CD8-positive, alpha-beta memory T cell (primary cell): ENCODE measurements at places on chromosomes 4 and X. TPM values are rescaled to one million over a fixed set of nuclear protein-coding genes. Genes with fewer than 3 reads are reported as not detected.

NUP54 gene
- 41.8 TPM for polyA plus RNA-seq

DNA sequence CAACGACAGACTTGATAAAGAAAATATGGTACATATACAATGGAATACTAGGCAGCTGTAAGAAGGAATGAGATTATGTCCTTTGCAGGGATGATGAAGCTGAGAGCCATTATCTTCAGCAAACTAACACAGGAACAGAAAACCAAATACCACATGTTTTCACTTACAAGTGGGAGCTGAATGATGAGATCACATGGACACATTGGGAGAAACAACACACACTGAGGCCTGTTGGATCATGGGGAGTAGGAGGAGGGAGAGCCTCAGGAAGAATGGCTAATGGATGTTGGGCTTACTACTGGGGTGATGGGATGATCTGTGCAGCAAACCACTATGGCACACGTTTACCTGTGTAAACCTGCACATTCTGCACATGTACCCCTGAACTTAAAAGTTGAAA lies 209.7 kb downstream of the SPRY1 start:
- no peaks in the 10 kb centered on the region for H3K4me1 ChIP-seq
- no peaks in the 10 kb centered on the region for H3K27me3 ChIP-seq
- no peak for DNase-seq
- no peak overlapping the region for H3K27ac ChIP-seq
- no peaks in the 10 kb centered on the region for H3K36me3 ChIP-seq

- no peak for DNase-seq
- peak overlapping the region; percentile 54 for H3K27ac ChIP-seq
- H3K36me3 ChIP-seq = no peaks in the 10 kb centered on the region
Observed at GRCh38 chrX:45766981-45767501, 566.4 kb upstream of the DIPK2B start.

DNA sequence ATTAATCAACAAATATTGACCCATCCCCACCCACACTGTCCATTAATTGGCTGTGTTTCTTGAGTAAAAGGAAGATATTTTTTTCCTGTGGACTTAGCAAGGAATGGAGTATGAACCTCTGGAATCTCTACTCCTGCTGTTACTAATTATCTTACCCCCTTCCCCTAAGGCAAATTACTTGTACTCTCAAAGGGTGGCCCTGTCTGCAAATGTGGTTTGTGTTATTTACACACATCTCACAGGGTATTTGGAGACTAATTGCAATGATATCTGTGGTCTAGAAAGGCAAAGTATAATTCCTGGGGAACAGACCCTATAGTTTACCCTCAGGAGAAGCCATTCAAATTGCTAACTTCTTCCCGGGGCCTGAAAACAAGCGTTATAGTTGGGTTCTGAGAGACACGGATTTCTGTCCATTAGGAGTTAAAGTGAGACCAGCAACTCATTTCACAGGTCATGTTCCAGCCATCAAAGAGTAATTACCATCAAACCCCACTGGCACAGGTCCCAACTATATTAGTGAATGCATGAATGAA lies 133.0 kb upstream of the RASGEF1B start:
- H3K4me1 ChIP-seq = no peaks in the 10 kb centered on the region
- DNase-seq = no peak
- H3K27ac ChIP-seq = no peak overlapping the region
- no peaks in the 10 kb centered on the region for H3K27me3 ChIP-seq
- no peaks in the 10 kb centered on the region for H3K36me3 ChIP-seq

- peaks cover 10% of the 10 kb centered on the region for H3K4me1 ChIP-seq
- no peaks in the 10 kb centered on the region for H3K36me3 ChIP-seq
- no peak overlapping the region for H3K27ac ChIP-seq
- no peak for DNase-seq
- no peaks in the 10 kb centered on the region for H3K27me3 ChIP-seq
Observed at GRCh38 chrX:54961750-54962149, 32.2 kb downstream of the PFKFB1 start.

- H3K36me3 ChIP-seq = no peaks in the 10 kb centered on the region
- H3K4me3 ChIP-seq = no peak overlapping the region
- H3K27me3 ChIP-seq = no peaks in the 10 kb centered on the region
- no peak for DNase-seq
- H3K4me1 ChIP-seq = no peaks in the 10 kb centered on the region
Observed at GRCh38 chr4:186021461-186022167, 47.3 kb upstream of the TLR3 start.

NDP gene
- polyA plus RNA-seq = not detected

CSAG2 gene
- not detected for polyA plus RNA-seq

ENPP6 gene
- not detected for polyA plus RNA-seq

DNA sequence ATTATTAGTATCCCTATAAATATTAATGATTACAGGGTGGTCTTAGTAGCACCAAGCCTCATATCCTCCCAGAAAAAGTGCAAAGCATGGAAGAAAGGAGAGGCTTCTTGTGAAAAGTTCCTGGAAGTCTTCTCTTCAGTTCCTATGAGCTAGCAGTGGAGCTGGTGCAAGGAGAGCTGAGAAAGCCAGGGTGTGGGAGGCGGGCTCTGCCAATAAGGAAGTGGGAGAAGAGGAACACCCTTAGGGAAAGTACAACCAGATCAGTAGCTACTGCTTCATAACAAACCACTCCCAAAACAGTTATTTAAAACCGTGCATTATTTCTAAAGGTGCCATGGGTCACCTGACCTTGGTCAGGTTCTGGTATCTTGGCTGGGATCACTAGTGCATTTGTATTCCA lies 72.4 kb downstream of the MAP9 start:
- no peaks in the 10 kb centered on the region for H3K36me3 ChIP-seq
- H3K27me3 ChIP-seq = no peaks in the 10 kb centered on the region
- H3K4me1 ChIP-seq = no peaks in the 10 kb centered on the region
- H3K27ac ChIP-seq = no peak overlapping the region

- H3K27ac ChIP-seq = no peak overlapping the region
- no peaks in the 10 kb centered on the region for H3K36me3 ChIP-seq
- DNase-seq = no peak
- H3K4me1 ChIP-seq = no peaks in the 10 kb centered on the region
Observed at GRCh38 chrX:101071582-101071981, 7.1 kb upstream of the TMEM35A start.

MND1 gene
- polyA plus RNA-seq = 0.31 TPM

DNA sequence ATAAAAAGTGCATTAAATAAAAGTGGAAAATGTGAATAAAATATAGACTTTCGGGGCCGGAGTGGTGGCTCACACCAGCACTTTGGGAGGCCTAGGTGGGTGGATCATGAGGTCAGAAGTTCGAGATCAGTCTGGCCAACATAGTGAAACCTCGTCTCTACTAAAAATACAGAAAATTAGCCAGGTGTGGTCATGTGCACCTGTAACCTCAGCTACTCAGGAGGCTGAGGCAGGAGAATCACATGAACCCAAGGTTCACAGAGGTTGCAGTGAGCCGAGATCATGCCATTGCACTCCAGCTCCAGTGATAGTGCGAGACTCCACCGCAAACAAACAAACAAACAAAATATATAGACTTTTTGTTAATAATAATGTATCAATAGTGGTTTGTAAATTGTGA lies 293.6 kb upstream of the TRAM1L1 start:
- H3K4me3 ChIP-seq = no peak overlapping the region
- no peaks in the 10 kb centered on the region for H3K36me3 ChIP-seq
- DNase-seq = no peak
- no peaks in the 10 kb centered on the region for H3K4me1 ChIP-seq

- no peaks in the 10 kb centered on the region for H3K27me3 ChIP-seq
- no peaks in the 10 kb centered on the region for H3K4me1 ChIP-seq
- no peak overlapping the region for H3K27ac ChIP-seq
- DNase-seq = no peak
Observed at GRCh38 chr4:148893095-148893494, 450.9 kb upstream of the NR3C2 start.

DNA sequence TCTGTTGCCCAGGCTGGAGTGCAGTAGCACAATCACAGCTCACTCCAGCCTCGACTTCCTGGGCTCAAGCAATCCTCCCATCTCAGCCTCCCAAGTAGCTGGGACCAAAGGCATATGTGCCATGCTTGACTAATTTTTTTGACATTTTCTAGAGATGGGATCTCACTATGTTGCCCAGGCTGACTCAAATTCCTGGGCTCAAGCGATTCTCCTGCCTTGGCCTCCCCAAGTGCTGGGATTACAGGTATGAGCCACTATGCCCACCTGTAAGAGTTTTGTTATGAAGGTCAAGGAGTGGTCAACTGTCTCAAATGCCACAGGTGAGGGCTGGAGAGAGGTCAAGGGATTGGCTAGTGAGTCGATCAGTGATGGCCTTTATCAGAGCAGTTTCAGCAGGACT lies 32.5 kb downstream of the TMEM150C start:
- no peaks in the 10 kb centered on the region for H3K36me3 ChIP-seq
- no peaks in the 10 kb centered on the region for H3K27me3 ChIP-seq
- H3K27ac ChIP-seq = no peak overlapping the region

DNA sequence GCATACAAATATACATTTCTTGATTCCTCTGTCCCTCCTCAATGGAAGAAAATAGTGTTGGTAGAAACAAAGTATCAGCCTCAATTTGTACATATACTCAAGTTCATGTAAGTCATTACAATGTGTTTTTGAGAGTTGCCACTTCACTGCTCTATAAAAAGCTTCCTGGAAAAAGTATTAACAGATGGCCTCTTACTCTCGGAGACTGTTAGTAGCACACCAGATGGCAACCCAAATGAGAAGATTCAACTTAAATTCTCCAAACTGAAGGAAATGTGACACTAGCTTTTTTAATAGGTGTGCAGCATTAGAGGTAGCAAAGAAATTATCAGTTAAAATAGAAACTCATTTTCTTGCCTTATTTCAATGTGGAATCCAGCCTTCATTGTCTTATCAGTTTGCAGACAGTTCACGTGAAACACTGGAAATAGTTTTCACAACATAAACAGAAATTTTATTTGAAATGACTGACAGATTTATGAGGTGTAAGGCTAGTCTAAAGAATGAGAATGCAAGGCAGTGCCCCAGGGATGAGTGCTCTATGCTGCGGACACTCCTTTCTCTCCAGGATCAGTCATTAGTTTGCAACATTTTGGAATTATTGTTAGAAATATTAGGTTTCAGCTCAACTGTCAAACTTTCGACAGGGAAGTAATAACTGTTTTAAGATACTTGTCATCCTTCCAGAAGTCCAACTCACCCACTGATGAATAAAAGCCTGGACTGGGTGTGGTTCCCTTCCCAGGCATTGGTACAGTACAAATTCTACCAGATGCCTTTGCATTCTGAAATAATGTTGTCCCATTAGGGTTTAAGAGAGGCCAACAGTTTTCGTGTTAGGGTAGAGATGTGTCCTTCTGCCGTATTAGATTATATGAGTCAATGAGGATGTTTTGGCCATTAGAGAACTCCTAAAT lies 50.9 kb downstream of the IDS start:
- no peaks in the 10 kb centered on the region for H3K36me3 ChIP-seq
- no peak overlapping the region for H3K27ac ChIP-seq
- no peak for DNase-seq
- no peaks in the 10 kb centered on the region for H3K4me1 ChIP-seq

GRCh38 chrX:3136161-3136961 lies 95.1 kb downstream of the ARSF start:
- H3K4me3 ChIP-seq = no peak overlapping the region
- no peaks in the 10 kb centered on the region for H3K4me1 ChIP-seq
- H3K27ac ChIP-seq = no peak overlapping the region
- no peaks in the 10 kb centered on the region for H3K27me3 ChIP-seq
- no peak for DNase-seq
- no peaks in the 10 kb centered on the region for H3K36me3 ChIP-seq

DNA sequence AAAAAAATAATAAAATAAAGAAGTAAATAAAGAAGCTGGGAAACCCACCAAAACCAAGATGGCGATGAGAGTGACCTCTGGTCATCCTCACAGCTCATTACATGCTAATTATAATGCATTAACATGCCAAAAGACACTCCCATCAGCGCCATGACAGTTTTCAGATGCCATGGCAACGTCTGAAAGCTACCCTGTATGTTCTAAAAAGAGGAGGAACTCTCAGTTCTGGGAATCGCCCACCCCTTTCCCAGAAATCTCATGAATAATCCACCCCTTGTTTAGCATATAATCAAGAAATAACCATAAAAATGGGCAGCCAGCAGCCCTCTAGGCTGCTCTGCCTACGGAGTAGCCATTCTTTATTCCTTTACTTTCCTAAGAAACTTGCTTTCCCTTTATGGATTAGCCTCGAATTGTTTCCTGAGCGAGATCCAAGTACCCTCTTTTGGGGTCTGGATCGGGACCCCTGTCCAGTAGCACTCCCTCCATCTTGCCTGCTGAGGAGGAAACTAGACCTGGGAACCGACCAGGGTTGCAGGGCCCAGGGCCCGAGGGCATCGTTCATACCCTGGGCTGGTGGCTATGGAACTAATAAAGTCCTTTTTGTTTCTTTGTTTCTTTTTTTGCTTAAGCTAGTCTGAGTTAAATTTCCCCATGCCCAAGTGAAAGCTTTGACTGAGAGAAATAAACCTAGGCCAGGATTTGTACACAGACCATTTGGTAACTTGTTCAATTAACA lies 30.9 kb downstream of the HTT-AS start:
- no peak for DNase-seq
- H3K4me1 ChIP-seq = peaks cover 51% of the 10 kb centered on the region
- no peaks in the 10 kb centered on the region for H3K36me3 ChIP-seq

DNA sequence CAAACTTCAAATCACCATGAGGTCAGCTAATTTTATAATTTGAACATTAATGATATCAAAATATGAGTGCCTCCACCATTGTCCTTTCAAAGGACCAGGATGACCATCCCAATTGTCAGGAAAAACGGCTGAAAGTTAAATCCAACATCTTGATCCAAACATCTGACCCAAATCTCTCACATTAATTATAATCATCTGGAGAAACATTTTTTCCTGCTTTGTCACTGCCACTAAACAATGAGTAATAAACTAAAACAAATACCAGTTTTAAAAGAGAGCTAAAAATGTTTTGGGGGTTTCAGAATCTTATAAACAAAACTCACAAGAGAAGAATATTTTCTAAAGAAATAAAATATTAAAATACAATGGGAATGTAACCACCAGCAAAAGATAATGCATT lies 45.7 kb upstream of the NDST4 start:
- H3K36me3 ChIP-seq = no peaks in the 10 kb centered on the region
- DNase-seq = no peak

GRCh38 chr4:165874791-165875371 lies 1.8 kb downstream of the TLL1 start:
- no peaks in the 10 kb centered on the region for H3K4me1 ChIP-seq
- no peaks in the 10 kb centered on the region for H3K36me3 ChIP-seq
- H3K27me3 ChIP-seq = peaks cover 11% of the 10 kb centered on the region
- no peak overlapping the region for H3K27ac ChIP-seq

- no peaks in the 10 kb centered on the region for H3K36me3 ChIP-seq
- H3K4me3 ChIP-seq = no peak overlapping the region
Observed at GRCh38 chr4:47668810-47669408, 169.0 kb downstream of the CORIN start.

DNA sequence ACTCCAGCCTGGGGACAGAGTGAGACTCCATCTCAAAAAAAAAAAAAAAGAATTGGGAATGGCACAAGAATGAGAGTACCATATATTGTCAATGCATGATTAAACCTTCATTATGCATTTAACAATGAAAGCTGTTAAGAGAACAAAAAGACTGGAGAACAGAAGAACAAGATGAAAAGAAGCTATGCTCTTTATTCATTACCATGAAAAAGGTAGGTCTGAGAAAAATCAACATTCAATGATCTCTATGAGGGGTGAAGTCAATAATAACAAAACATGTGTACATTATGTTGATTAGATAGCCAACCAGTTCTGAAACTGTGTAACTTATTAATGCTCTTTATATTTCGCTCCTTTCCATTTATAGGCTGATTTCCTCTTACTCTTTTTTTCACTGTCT lies 100.9 kb downstream of the BRWD3 start:
- no peaks in the 10 kb centered on the region for H3K4me1 ChIP-seq
- no peaks in the 10 kb centered on the region for H3K27me3 ChIP-seq
- H3K36me3 ChIP-seq = no peaks in the 10 kb centered on the region
- H3K27ac ChIP-seq = no peak overlapping the region
- DNase-seq = no peak
- H3K4me3 ChIP-seq = no peak overlapping the region

MXRA5 gene
- polyA plus RNA-seq = not detected

MAGEA12 gene
- polyA plus RNA-seq = not detected
